Stimulated activated CD4-positive, alpha-beta T cell treated with anti-CD3 and anti-CD28 coated beads, Interleukin-4, amount 100 ng/mL, for 24 hours (primary cell): ENCODE measurements at places on chromosomes 1 and 21.
A peak's percentile ranks its signal among the peaks of the same experiment; 100 is the strongest.

- DNase-seq, result no peak
Measured at GRCh38 chr21:39686646-39687468, 58.1 kb upstream of the IGSF5 start.

DNA sequence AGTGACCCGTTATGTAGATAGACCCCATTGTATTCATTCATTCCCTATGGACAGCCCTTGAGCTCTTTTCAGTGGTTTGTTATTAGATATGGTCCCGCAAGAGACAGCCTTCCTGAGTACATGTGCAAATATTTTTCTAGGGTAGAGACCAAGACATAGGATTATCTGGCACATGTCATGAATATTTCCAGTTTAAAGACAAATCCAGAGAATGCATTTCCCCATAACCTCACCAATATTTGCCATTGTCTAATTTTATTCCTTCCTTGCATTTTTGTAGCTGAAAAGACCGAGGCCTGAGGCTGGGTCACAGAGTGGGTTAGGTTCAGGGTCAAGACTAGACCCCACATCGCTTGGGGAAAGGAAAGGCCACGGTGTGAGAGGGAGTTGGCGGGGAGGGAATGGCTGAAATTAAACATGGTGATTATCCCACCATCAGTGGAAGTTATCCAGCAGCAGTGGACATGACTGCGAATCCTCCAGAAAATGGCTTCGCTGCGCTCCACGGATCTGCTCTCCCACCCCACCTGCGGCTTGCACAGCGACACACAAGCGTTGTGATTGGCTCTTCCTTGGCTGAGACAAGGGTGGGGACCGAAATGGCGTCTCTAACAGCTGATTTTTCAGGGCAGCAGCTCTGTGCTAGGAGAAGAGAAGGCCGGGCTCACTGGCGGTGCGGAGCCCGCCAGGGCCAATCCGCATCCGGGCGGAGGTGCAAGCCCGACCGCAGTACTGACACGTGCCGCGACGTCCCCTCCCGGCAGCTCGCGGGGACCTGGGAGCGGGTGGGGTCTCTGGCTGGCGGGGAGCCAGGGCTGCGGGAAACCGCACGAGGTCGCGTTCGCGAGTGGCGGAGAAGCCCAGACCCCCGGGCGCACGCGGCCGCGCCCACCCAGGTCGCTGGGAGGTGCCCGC is 16.1 kb upstream of the STMN1 start:
- peak; percentile 33 for DNase-seq

DNA sequence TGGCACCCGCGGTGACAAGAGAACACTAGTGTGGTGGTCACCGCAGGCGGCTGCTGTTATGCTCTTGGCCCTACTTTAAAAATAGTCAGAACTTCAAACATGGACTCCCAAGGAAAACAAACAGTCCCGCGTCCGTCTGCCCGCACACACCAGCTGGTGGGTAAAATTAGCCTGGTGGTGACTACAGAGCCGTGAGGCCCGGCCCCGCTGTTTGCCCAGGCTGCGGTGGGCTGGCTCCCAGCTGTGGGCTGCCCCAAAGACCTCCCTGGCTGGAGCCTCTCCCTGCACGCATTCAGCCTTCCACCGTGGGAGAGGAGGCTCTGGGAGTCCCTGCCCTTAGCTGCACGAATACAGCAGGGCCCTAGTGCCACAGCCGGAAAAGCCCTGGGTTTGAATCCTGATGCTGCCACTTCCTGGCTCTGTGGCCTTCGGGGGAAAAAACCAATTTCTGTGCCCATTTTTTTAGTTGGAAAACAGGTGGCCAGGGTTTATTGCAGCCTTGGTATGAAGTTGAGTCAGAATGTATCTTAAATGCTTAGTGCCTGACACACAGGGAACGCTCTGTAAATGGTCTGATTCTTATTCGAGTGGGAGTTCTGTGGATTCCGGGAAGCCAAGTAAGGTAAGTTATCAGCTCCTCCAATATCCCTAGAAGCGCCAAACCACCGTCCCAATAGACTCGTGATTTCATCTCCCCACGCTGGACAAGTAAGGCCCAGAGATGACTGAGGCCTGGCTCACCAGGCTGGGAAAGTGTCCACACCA is 58.2 kb downstream of the ALPL start:
- no peak for DNase-seq

GRCh38 chr1:89780721-89781120 is 40.1 kb upstream of the LRRC8D start:
- peak; percentile 33 for DNase-seq
